Activated CD4-positive, CD25-positive, alpha-beta regulatory T cell treated with anti-CD3 and anti-CD28 coated beads, Interleukin-2, amount 50 U/mL, for 72 hours (primary cell): ENCODE measurements at places on chromosomes 7 and 10.

GRCh38 chr10:46554166-46554781 lies 2.2 kb downstream of the GPRIN2 start:
- DNase-seq = no peak

- no peak for DNase-seq
These were observed 439.1 kb downstream of the AUTS2 start for GRCh38 chr7:70037171-70037933.

DNA sequence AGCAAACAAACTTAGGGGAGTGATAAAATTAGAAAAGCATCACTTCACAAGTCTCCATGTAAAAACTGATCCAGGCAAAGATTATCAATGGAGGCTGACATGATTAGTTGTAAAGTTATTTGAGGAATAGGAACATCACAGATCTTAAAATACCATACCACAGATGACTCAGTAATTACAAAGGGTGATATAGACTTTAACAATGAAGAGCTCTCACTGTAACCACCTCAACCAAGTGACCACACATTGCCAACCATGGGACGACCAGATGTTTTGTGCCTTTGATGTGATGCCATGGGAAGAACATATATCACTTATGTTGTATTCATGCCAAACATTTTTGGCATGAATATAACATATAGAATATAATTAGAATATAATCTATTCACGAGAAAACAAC lies 11.7 kb downstream of the AASS start:
- DNase-seq = no peak

DNA sequence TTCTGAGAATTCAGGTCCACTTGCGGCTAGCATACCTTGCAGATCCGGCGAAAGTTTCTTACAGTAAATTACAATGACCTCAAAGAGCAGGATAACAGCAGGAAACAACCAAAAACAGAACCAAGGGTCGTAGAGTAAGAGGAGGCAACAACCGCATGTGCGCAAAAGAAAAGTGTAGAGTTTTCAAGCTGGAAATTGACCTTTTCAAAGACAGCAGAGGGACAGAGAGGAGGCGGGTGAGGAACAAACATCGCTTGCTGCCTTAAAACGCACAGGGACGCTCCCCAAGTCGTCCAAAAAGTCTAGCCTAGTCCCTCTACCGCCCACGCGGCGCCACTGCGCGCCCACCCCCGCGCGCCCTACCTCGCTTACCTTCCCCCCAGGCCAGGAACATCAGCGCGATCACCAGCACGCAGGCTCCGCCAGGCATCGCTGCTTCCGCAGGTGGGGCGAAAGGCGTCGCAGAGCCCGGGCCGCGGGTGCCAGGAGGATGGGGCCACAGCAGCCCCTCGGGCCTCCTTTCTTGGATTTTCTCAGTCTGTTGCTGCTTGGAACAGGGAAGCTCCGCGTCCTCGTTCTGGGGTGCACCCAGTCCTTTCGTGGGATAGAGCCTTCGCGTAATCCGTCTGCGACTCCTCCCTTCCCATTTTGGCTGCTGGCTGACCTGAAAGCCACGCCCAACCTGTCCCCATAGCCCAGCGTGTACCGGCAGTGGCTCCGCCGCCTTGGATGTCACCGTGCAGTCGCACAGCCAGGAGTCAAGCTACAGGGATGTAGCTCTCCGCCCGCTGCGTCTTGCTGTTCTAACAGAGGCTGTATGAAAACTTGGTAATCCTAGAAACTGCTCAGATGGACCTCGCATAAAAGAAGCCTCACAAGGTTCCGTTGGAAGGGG lies at the start of gene VWDE:
VWDE (minus strand) TSS at position 579 of the 895 bp plus-strand sequence; CDS start at position 430, 149 bp downstream.
- DNase-seq = no peak

GRCh38 chr7:35430547-35431153 lies 176.8 kb upstream of the TBX20 start:
- no peak for DNase-seq

- no peak for DNase-seq
These were observed 323.0 kb upstream of the LRGUK start for GRCh38 chr7:133804127-133804526.

DNA sequence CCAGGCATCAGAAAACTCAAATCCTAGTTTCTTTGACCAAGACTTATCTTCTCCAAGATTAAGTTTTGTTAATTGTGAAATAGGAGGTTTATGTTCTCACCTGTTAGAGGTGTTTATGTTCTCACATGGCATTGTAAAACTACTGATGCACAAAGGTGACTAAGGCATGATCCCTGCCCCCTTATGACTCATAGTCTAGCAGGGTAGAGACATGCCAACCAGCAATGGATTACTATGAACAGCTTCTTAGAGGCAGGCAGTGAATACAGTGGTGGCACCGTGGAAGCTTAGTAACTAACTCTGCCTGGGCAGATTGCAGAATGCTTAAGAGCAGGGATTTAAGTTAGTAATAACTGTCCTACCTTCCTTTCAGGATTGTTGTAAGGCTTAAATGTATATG lies 400.9 kb downstream of the SORCS3 start:
- DNase-seq = no peak

DNA sequence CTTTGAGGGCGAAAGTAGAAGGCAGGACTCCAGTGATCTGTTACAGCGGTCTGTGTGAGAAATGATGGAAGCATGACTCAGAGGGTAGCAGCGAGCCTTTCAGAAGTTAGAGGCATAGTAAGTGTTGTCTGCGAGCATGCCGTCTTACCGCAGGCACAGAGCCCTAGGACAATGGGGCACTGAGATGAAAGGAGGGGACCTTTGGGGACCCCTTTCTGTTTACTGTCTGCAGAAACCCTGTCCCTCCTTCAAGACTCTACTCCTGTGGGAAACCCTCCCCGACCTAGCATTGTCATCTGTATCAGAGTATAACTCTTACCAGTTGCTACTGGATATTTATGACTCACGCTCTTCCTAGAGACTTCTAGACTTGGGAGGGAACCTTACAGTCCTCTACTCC lies 87.2 kb upstream of the AGK start:
- DNase-seq = no peak

DNA sequence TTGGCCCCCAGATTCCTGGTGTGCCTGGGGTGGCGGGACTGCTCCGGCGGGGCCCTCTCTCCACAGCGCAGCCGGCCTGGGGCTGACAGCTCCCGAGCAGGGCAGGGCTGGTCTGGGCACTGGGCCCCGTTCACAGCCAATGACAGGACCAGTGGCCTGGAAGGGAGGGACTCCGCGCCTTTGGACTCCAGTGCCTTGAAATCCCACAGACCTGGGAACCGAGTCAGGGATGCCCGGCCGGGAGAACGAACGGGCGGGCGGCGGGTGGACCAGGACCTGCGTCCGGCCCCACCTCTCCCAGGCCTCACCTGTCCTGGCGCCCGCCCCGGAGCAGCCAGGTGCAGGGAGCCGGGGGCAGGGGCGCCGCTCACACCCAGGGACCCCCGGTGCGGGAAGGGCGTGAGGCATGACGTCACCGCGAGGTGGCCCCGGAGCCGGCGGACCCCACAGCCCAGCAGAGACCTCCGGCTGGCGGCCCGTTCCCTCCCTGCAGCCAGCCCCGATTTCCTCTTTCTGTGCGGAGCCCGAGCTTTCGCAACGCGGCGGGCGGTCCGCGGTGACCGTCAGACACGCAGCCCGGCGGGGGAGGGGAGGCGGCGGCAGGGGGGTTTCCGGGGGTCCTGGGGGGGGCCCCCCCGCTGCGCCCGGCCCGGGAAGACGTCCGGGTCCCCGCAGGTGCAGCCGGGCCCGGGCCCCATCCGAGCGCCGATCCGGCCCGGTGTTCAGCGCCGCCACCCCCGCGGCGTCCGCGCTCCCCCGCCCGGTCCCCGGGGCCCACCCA lies 743 bp downstream of the ADAP1 start:
- DNase-seq = no peak

- no peak for DNase-seq
These were observed 103.7 kb upstream of the LRRN3 start for GRCh38 chr7:110987127-110987693.

DNA sequence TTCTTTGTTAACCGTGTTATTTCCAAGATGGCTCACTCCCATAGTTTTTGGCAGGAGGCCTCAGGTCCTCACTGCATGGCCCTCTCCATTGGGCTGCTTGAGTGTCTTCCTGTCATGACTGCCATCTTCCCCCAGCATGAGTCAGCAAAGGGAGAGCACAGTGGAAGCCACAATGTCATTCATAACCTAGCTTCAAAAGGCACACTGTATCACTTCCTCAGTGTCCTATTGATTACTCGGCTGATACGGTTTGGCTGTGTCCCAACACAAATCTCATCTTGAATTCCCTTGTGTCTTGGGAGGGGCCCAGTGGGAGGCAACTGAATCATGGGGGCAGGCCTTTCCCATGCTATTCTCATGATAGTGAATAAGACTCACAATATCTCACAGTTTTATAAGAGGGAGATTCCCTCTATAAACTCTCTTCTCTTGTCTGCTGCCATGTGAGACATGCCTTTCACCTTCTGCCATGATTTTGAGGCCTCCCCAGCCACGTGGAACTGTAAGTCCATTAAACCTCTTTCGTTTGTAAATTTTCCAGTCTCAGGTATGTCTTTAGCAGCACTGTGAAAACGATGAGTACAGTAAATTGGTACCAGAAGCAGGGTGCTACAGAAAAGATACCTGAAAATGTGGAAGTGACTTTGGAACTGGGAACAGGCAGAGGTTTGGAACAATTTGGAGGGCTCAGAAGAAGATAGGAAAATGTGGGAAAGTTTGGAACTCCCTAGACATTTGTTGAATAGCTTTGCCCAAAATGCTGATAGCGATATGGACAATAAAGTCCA lies 106.5 kb downstream of the PRLHR start:
- no peak for DNase-seq

GRCh38 chr10:5551531-5552375 lies 27.0 kb downstream of the CALML3 start:
- peak; percentile 57 for DNase-seq

- no peak for DNase-seq
These were observed 22.8 kb upstream of the OSBPL3 start for GRCh38 chr7:25002786-25003185.

DNA sequence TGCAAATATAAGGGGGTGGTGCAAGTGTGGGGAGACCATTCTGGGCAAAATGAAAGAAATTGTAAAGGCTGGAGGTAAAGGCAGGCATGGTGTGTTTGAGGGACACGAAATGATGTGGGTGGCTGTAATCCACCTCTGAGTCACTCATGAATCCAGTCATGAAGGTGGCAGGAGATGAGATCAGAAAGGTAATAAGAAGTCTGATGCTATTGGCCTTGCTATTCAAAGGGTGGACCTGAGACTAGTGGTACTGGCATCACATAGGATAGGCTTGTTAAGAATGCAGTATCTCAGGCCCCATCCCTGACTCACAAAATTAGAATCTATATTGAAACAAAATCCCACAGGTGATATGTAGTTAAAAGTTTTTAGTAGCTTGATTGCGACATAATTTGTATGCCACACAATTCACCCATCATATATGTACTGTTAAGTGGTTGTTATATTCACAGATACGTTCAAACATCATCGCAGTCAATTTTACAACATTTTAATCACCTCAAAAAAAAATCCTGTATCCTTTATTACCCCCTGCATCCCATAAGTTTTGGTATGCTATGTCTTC lies 85.6 kb downstream of the ST8SIA6 start:
- DNase-seq = no peak

DNA sequence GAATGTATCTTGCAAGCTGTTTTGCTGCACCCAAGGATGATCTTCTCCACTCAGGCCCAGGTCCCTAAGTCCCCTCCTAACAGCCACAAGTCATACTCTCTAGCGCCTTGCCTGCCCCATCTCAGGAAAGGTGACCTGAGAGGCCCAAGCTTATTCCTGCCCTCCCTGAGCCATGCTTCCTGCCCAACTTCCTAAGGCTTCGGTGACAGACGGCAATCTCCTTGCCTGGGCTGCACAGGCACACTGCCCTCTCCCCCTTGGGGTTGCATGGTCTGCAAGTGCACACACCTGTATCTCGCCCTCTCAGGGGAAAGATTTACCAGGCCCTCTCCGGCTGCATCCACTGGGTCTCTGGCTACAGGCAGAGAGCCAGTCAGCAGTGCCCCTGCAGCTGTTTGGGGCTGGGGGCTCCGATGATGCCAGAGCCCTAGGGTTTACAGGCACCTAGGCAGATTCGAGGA lies 771 bp upstream of the ADIRF start:
- no peak for DNase-seq

DNA sequence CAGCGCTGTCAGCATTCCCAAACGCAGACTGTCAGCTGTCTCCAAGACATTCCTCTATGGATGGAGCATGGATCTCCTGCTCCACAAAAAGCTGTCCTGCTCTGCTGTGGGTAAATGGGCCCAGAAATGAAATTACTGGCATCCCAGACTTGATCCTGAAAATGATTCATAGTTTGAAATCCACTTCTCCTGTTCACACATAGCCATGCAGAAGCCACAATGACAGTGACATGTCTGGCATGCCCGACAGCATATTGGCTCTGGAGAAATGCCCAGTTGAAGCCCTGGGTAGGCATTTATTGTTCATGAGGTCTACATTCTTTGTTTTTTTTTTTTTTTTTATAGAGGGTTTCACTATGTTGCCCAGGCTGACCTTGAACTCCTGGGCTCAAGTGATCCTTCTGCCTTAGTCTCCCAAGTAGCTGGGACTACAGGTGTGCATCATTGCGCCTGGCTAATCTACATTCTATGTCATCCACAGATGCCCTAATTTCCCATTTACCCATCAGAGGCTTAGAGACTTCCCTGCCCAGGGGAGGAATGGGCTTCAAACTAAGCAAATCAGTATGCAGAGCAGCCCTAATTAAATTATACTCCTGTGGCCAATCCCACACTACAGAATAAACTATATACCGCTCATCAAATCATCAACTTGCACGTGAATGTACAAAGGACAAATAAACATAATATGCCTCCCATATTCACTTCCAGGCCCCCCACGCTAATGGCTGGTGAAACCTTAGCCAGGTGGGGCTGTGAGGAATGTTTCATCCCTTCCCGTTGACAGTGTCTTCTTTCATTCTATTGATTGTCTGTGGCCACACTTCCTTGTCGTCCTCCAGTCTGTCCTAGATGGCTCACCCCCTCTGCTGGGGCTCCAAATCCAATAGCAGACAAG lies 61.8 kb upstream of the EEPD1 start:
- DNase-seq = no peak

GRCh38 chr10:129514568-129515451 lies 47.8 kb downstream of the MGMT start:
- DNase-seq = no peak

- peak; percentile 66 for DNase-seq
These were observed 100.6 kb downstream of the FAM204A start for GRCh38 chr10:118241229-118242137.

- DNase-seq = no peak
These were observed 21.5 kb upstream of the COMMD3 start for GRCh38 chr10:22294694-22295093.

- DNase-seq = no peak
These were observed 79.7 kb downstream of the FRMPD2 start for GRCh38 chr10:48194830-48195229.

DNA sequence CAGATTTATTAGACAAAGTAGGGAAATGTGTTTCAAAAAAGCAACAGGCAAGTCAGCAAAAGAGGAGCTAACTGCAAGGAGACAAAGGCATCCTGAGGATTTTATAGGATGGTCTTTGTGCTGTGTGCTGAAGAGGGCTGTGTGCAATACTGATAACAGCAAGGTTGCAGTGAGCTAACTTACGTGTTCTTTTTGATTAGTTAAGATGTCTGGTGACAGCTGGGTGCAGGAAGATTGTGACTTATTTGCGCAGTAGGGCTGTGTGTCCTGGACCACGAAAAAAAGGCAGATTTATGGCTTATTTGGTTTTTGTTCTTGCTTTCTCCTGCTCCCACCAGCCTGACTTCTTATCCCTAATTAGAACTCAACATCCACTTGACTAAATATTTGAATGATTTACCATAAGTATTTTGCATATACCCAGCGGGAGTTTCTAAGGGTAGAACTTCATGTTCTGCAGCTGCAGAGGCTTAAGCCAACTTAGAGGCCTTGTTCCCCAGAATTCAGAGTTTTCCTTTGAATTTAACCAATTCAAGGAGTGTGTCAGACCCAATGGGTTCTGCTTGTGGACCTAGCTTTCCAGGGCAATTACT lies 119.0 kb downstream of the ANKRD26 start:
- DNase-seq = no peak
